ENCODE measurements at places on chromosomes 3 and 15.

DNA sequence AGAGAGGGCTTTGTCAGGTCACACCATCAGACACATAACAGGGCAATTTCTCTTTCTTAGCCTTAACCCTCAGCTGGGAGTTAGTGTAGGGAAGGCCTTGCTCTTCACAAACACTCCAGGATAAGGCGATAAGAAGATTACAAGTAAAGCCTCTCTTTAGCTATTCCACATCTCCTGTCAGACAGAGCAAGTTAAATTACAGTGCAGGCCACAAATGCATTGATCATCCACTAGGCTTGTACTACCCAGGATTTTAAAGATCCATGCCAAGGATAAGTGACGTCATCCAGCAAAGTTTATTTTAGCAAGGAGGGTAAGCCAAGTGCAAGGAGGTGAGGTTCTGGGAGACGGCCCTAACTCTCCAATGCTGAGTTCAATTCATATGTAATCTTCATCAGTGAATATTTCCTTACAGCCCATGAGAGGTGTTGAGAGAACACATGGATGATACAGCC is 890.6 kb upstream of the NR2F2 start:
- H3K27me3 ChIP-seq, result no peaks in the 10 kb centered on the region
- no peak overlapping the region for H3K27ac ChIP-seq
- no peak for DNase-seq
- no peak overlapping the region for H3K4me3 ChIP-seq
- no peaks in the 10 kb centered on the region for H3K36me3 ChIP-seq

DNA sequence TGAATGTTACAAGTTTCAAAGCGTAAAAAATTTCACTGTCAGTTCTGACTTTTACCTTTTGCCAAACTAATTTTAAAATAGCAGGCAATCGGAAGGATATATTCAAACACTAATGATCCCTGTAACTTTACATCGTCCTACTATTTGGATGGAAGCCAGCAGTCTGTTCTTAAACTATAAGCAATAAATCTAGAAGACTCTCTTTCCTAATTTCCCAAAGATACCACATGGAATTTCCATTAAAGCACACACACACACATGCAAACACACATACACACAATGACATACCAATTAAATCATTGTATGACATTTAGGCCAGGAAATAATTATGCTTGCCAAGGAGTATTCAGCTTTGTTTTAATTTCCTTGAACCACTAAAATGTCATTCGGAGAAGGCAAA is 32.0 kb downstream of the IL17RD start:
- no peaks in the 10 kb centered on the region for H3K36me3 ChIP-seq
- no peaks in the 10 kb centered on the region for H3K4me1 ChIP-seq
- DNase-seq, result no peak
- H3K27me3 ChIP-seq, result no peaks in the 10 kb centered on the region

DNA sequence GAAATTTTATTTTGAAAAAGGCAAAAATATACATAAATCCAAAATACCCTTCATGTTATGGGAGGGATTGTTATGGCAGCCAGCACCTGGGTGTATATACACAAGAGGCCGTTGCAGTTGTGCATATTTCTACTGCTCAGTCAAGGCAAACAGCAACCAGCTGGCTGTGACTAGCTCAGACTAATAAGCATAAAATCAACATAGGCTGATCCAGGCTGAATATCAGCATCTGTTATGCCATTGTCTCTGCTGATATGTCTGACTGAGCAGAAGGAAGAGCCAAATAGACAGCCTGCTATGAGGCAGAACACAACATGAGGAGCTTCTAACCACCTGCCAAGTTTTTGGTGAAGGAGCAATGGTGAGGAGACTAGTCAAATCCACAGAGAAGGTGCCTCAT is 457.5 kb upstream of the ALCAM start:
- H3K4me1 ChIP-seq, result no peaks in the 10 kb centered on the region
- H3K27me3 ChIP-seq, result no peaks in the 10 kb centered on the region
- no peaks in the 10 kb centered on the region for H3K36me3 ChIP-seq

DNA sequence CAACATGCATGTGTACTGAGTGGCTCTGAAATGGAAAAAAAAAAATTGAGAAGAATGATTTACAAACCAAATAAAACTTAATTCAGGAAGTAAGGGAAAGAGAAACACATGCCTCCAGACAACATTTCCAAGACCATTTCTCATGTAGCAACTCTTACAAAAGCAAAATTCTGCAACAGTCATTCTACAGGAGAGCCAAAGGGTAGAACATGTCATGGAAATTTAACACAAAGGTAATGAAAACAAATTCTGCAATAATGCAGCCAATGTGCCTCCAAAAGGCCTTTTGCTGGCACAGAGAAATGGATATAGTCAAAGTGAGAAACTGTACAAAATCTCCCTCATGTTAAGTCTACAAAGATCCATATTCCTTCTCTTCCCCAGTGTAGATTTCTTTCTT is 4.0 kb downstream of the PEX11A start:
- no peaks in the 10 kb centered on the region for H3K27me3 ChIP-seq
- DNase-seq, result no peak
- no peaks in the 10 kb centered on the region for H3K36me3 ChIP-seq
- peaks cover 3% of the 10 kb centered on the region for H3K4me1 ChIP-seq
- H3K4me3 ChIP-seq, result no peak overlapping the region
- no peak overlapping the region for H3K27ac ChIP-seq

- H3K36me3 ChIP-seq, result no peaks in the 10 kb centered on the region
- H3K4me1 ChIP-seq, result no peaks in the 10 kb centered on the region
- no peaks in the 10 kb centered on the region for H3K27me3 ChIP-seq
- DNase-seq, result no peak
- no peak overlapping the region for H3K27ac ChIP-seq
These were observed 75.6 kb upstream of the POU1F1 start for GRCh38 chr3:87351937-87352336.

DNA sequence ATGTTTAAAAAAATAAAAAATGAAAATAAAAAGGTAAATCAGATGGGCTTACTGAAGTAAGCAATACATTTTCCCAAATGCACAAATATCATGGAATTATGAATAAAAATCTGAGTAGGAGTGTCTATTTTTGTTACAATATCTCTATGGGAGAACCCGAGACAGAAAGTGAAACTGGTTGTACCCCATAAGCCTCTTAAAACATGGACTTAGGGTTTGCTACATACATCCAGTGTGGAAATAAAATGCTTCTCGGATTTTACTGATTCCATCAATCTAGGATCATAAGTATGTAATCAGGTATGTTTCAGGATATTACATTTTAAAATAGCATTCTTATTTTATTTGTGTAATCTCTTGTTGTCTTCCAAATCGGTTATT is 177.8 kb upstream of the CDIN1 start:
- no peak for DNase-seq
- H3K27me3 ChIP-seq, result no peaks in the 10 kb centered on the region
- no peaks in the 10 kb centered on the region for H3K4me1 ChIP-seq
- H3K27ac ChIP-seq, result no peak overlapping the region

- H3K4me1 ChIP-seq, result no peaks in the 10 kb centered on the region
- H3K27ac ChIP-seq, result no peak overlapping the region
- no peaks in the 10 kb centered on the region for H3K27me3 ChIP-seq
- H3K36me3 ChIP-seq, result no peaks in the 10 kb centered on the region
- H3K4me3 ChIP-seq, result no peak overlapping the region
These were observed 28.6 kb upstream of the OR5K1 start for GRCh38 chr3:98434412-98434811.

DNA sequence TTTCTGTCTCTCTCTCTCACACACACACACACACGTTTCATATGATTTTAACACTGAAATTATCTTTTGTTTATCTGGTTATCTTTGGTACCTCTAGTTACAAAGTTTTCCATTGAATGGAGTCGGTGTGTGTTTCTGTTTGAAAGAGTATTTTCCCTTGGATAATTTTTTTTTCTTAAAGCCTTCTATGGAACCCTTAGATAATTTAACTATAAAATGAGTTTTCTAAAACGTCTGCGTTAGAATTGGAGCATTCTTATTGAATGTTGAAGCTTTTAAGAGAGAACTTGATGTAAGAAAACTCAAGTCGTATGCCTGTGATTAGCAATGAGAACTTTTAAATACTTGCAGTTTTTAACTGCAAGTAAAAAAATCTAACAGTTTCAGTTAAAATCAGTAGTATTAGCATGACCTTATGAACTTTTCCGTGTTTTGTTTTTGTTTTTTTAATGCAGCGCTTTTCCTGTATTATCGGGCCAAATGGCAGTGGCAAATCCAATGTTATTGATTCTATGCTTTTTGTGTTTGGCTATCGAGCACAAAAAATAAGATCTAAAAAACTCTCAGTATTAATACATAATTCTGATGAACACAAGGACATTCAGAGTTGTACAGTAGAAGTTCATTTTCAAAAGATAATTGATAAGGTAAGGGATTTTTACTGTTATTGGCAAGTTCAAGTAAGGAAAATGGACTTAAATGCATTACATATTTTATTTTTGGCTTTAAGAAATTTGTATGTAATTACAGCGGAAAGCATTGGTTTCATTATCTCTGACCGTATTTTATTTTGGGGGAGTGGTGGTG is 3.0 kb downstream of the SMC4 start:
- no peak for DNase-seq
- H3K4me3 ChIP-seq, result no peak overlapping the region
- no peaks in the 10 kb centered on the region for H3K27me3 ChIP-seq
- H3K4me1 ChIP-seq, result peaks cover 22% of the 10 kb centered on the region
- no peak overlapping the region for H3K27ac ChIP-seq

- no peaks in the 10 kb centered on the region for H3K27me3 ChIP-seq
- no peak overlapping the region for H3K27ac ChIP-seq
- DNase-seq, result no peak
- H3K4me3 ChIP-seq, result no peak overlapping the region
- H3K4me1 ChIP-seq, result peaks cover 4% of the 10 kb centered on the region
These were observed 180.4 kb downstream of the UACA start for GRCh38 chr15:70583006-70583405.

DNA sequence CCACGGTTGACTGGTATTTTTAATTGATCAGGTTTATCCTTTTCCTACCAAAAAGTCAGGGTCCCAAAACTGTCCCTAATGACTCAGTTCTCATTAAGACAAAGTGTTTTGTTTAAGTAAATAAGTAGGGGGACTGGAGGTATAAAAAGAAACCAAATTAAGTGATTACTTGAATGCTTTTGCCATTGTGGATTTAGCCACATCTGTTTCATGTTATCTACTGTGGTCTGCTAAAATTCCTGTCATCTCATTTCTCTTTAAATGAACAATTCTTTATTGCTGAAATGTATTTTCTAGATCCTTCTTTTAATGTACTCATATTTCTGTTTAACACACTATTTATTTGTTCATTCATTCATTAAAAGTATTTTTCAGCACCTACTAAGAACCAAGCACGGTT is 625.9 kb upstream of the ADAMTS9 start:
- H3K27me3 ChIP-seq, result no peaks in the 10 kb centered on the region
- no peak for DNase-seq
- no peak overlapping the region for H3K4me3 ChIP-seq
- no peak overlapping the region for H3K27ac ChIP-seq
- H3K36me3 ChIP-seq, result no peaks in the 10 kb centered on the region

GRCh38 chr3:65894679-65895453 is 143.9 kb downstream of the MAGI1 start:
- no peak overlapping the region for H3K27ac ChIP-seq
- H3K36me3 ChIP-seq, result no peaks in the 10 kb centered on the region
- no peak for DNase-seq
- H3K27me3 ChIP-seq, result no peaks in the 10 kb centered on the region
- H3K4me1 ChIP-seq, result no peaks in the 10 kb centered on the region
- no peak overlapping the region for H3K4me3 ChIP-seq

DNA sequence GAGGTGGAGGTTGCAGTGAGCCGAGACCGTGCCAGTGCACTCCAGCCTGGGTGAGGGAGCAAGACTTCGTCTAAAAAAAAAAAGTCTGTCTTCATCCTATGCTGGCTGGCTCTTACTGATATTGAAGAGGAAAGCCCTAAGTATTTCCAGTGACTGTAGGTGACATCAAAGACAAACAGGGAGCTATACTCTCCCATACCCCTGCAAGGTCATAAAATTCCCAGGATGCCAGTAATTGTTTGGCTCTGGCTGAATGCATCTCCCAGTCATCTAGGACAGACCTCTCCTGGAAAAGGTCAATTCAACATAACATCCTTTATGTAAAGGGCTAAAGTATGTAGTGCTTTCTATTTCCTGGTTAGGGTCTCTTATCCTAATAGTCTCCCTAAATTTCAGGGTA is 8.0 kb downstream of the ZBBX start:
- H3K27me3 ChIP-seq, result no peaks in the 10 kb centered on the region
- H3K36me3 ChIP-seq, result no peaks in the 10 kb centered on the region
- no peak overlapping the region for H3K27ac ChIP-seq
- H3K4me1 ChIP-seq, result no peaks in the 10 kb centered on the region
- H3K4me3 ChIP-seq, result no peak overlapping the region

DNA sequence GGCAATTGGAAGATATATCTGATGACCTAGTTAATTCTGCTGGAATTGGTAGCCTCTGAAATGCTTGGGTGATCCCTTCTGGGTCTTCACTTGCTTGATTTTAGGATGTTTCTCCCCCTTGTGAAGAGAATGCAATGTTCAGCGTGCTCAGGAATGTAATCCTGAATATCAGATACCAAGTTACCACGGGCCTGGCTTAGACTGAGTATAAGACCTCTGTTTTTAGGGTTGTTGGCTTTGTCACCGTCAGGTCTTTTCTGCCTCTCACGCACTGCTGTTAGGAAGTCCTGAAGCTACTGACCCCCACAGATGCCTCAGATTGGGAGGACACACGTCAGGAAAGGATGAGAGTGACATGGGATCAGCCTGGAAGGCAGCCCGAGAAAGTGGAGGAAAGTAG is 198.5 kb downstream of the CDIN1 start:
- no peaks in the 10 kb centered on the region for H3K4me1 ChIP-seq
- H3K27ac ChIP-seq, result no peak overlapping the region
- DNase-seq, result no peak
- no peaks in the 10 kb centered on the region for H3K27me3 ChIP-seq
- no peaks in the 10 kb centered on the region for H3K36me3 ChIP-seq
- no peak overlapping the region for H3K4me3 ChIP-seq

DNA sequence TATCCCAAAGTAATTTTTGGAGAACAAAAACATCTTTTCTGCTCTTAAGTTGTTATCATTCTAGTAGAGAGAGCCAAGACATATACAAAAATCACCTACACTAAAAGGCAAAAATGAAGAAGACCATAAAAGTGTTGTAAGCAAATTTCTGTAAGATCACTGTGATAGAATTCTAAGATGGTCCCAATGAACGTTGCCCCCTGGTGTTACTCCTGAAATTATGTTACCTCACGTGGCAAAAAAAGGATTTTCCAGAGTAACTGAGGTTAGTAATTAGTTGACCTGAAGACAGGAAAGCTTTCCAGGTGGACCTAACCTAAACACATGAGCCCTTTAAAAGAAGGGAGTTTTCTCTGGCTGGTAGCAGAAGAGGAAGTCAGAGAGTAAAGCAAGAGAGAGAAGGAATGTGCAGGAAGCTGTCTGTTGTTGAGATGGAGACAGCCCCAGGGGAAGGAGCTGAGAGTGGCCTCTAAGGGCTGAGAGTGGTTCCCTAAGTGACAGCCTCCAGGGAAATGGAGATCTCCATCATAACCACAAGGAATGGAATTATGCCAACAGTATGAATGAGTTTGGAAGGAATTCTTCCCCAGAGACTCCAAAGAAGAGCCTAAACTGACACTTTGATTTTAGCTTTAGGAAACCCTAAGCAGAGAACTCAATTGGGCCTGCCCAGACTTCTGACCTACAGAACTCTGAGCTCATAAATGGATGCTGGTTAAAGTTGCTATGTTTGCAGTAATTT is 205.9 kb downstream of the CD47 start:
- H3K27ac ChIP-seq, result no peak overlapping the region
- H3K36me3 ChIP-seq, result no peaks in the 10 kb centered on the region
- DNase-seq, result no peak
- H3K4me1 ChIP-seq, result no peaks in the 10 kb centered on the region
- H3K27me3 ChIP-seq, result no peaks in the 10 kb centered on the region

GRCh38 chr15:45522328-45523165 is at the start of gene SLC30A4:
Gene SLC30A4 (minus strand): TSS chr15:45522755. CDS start chr15:45522354, 401 bp downstream.
- DNase-seq, result peak; percentile 57
- H3K4me1 ChIP-seq, result peaks cover 18% of the 10 kb centered on the region
- H3K27me3 ChIP-seq, result no peaks in the 10 kb centered on the region
- peak within 1 kb of the TSS; percentile 76 for H3K27ac ChIP-seq
- H3K4me3 ChIP-seq, result peak within 1 kb of the TSS; percentile 89

Measured in upper lobe of left lung (tissue), 6 donors.